ENCODE measurements at places on chromosomes 4 and X.
A peak's percentile ranks its signal among the peaks of the same experiment; 100 is the strongest.

DNA sequence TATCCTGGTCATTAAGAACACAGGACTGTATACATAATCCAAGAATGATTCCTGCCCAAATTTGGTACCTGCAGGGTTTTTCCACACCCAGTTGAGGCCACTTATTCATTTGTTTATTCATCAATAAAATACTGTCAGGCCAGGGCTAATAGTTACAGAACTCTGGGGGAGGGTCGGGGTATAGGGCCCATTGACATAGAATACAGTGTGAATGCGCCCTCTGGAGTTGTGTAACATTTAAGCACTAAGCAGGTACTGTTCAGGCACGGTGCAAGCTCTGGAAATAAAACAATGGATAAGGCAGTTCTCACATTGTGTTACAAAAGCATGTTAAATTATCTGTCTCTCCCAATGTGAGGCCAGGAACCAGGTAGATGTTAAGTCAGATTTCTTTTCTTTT lies 30.8 kb upstream of the LRBA start:
- DNase-seq: peak; percentile 10

GRCh38 chrX:40244980-40245379 lies 147.2 kb upstream of the BCOR start:
- no peak for DNase-seq

GRCh38 chrX:148811236-148811635 lies 310.8 kb downstream of the AFF2 start:
- no peak for DNase-seq

DNA sequence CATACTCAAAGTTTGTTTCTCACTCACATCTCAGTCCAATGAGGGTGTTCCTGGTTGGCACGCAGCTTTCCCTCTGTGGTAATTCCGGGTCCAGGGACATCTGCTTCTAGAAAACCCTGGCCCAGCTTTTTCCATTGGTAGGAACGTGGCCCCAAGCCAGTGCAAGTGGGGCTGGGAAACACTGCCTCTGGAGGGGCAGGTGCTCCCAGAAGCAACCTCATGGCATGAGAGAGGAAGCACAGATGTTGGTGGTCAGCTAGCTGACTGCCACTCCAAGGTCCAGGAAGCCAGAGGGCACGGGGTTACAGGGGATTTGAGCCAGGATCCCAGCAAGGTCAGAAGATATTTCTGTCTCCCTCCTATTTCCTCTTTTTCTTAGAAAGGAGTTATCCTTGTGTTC lies 47.5 kb downstream of the DCTD start:
- no peak for DNase-seq

GRCh38 chr4:126986828-126987227 lies 645.9 kb upstream of the INTU start:
- no peak for DNase-seq

DNA sequence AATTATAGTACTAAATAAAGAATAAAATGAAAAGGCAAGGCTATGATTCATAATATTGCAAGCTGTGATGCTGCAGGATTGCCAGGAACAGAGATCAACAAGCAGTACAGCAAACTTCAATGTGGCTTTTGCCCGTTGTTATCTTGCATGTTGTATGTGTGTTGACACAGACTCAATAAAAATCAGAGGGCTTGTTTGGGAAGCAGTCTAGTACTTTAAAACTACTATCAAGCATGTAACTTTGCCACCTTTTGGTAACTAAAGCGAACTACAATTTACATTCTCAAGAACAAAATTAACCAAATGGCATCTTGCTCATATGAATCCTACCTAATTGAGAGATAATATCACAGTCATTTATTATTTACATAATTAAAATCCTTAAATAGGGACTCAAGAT lies 79.8 kb upstream of the GPM6A start:
- no peak for DNase-seq

DNA sequence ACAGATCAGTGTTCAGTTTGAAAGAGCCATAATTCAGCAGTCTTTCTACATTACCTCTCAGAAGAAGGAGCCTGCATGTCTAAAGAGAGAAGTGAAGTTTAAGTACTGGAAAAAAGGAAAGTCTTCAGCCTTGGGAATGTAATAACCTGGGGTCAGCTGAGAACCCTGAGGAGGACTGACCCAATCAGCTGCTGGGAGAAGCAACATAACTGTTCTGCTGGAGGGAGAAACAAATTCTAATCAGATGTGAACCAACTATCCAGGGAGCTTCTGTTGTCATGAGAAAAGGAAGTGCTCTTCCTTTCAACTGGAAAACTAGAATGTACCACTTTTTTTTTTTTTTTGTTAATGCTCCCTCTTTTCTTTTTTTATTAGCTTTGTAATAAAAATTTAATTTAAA lies 64.5 kb upstream of the PDE5A start:
- no peak for DNase-seq

- DNase-seq: no peak
Measured at GRCh38 chrX:25001808-25002660, 13.7 kb downstream of the ARX start.
